Jurkat, Clone E6-1 (cell line): ENCODE measurements at places on chromosomes 3 and 15.
A peak's percentile ranks its signal among the peaks of the same experiment; 100 is the strongest.

DNA sequence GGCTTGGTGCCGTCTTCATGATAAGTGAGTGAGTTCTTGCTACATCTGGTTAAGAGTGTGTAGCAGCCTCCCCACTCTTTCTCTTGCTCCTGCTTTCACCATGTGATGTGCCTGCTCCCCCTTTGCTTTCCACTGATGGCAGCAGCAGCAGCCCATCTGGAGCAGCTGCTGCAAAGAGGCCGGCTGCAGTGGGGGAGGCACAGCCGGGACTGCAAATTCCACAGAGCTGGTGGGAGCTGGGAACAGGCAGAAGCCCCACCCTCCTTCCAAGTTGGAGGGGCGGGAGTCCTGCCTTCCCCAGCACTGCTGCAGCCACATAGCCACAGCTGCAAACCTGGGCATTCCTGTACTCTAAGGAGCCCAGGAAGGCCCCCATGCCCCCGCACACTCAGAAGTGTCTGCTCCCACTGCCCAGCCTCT, 62.8 kb upstream of the IMPG2 start:
- DNase-seq = no peak

DNA sequence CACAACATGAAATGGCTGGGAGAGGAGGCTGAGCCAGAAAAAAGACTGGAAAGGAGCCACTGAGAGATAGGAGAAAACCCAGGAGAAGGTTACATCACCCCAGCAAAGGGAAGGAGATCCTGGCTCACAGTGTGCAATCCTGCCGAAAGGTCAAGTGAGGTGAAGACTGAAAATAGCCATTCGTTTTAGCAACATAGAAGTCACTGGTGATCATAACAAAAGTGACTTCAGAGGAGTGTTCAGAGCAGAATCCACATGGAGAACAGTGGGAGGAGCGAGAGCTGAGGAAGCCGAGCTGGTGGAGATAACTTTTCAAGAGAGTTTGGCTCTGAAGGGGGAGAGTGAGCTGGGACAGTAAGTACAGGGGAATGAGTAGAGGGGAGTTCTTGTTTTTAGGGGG, 5.4 kb upstream of the HEG1 start:
- no peak for DNase-seq

- DNase-seq = no peak
These were observed 198.7 kb upstream of the LYSMD4 start for GRCh38 chr15:99931703-99932603.

DNA sequence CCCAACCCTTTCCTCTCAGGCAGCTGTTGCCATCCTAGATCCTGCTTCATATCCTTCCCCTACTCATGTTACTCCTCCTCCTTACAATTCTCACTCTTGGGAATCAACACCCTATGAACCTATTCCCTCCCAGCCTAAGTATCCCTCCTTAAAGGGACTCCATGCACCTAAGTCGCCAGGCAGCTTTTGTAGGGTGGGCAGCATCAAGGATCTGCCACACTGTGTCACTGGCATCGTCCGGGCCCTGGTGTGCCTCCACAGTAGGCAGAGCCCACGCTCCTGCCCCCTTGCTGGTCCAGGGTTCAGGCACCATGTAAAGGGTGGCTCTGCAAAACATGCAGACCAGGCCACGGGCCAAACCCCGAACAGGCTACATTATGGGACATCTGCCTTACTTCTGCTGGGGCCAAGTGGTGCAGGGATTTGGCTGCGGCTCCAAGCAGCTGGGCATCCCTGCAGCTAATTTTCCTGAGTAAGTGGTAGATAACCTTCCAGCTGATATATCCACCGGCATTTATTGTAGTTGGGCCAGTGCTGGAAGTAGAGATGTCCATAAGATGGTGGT, 53.4 kb downstream of the GSK3B start:
- DNase-seq = no peak

DNA sequence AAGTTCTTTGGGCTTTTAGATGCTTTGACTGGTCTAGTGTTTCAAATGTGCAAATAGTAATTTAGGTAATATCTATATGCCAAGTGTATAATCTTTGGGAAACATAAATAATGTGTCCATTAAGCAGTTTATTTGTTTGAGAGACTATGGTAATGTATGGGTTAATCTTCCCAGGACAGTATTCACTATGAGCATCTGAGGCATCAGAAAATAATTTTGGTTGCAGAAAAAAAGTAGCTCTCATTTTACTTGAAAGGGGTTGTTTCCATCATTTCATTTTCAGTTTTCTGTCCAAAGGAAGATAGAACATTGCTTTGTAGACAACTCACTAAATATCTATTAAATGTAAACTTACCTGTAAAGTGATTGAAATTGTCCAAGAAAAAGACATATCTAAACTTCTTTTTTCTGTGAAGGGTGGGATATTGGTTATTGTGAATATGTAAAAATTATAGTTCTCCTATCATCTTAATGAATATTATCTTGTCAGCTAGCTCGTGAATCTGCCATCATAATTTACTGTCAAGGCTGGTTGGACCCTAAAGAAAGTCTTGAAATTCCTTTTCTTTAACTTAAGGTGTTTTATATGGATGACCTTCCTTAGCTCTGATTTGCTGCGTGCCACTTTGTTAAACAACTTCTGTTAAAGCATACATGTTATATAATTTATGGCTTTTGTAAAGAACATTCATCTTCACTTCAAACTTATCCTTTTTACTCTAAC, 108.8 kb downstream of the EPHA3 start:
- DNase-seq = no peak

DNA sequence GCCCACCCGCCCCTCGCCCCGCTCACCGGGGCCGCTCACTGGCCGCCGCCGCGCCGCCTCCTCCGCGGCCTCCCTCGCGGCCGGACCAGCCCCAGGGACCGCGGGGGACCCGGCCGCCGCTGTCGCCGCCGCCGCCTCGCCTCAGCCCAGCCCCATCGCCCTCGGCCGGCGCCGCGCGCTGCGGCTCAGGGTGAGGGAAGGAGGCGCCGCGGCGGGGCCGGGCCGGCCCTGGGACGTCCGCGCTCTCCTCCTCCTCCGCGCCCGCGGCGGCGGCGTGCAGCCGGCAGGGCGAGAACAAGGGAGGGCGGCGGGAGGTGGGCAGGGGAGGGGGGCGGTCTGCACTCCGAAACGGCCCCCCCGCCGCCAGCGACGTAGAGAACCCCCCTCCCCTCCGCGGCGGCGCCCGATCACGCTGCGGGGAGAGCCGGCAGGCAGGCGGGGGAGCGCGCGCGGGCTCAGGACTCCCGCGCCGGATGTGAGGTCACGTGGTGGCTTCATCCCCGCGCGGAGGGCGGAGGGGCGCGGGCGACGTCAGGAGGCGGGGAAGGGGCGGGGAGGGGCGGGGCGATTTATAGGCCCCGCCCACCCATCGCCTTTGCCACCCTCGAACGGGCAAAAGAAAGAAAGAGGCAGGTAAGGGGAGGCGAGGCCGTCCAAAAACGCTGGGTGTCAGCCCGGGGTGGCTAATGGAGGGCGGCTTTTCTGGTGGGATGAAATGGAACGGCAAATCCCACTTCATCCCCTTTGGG, at the start of gene ATP13A3:
ATP13A3 (minus strand) TSS at position 463 of the 749 bp plus-strand sequence. CDS start 24,812 bp downstream, outside the sequence.
- DNase-seq = peak; percentile 76

DNA sequence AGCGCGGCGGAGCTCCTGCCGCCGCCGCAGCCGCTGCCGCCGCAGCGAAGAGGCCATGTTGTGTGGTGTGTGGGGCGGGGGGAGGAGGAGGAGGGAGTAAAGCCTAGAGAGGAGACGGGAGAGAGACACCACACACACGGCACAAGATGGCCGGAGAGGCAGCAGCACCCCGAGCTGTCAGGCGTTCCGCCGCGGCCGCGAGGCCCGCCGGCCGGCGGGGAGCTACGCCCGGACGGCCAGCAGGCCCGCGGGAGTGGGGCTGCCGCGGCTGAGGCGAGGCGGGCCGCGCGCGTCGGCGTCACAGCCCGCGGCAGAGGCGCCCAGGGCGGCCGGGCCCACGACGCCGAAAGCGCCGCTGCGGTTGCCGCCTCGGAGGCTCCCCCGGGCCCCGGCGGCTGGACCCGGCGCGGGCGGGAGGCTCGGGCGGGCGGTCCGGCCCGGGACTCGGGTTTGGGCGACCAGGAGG, 17.4 kb upstream of the CHD2 start:
- no peak for DNase-seq

DNA sequence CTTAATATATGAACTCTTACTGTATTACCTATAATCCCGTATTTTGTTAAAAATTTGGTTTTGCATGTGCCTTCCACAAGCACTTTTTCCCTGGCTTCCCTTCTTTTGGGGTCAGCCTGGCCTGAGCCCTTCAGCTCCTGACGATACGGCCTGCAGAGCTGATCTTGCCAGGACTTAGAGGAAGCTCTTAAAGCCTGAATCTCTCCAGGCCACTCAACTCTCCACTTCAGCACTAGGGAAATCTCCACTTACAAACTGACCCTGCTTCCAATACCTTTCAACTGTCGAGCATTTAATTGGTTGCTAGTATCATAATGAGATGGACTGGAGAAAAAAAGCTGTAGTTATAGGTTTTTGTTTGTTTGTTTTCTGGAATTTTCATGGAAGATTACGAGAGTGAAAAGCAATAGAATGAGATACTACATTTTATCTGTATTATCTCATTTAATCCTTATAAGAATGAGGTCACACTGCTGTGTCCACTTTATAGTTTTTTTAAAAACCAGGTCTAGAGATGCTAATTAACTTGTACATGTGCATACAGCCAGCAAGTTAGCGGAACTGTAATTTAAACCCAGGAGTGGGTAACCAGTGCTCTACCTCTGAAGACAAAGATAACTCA, 54.8 kb downstream of the ZBTB38 start:
- DNase-seq = no peak

- DNase-seq = no peak
These were observed 248.3 kb downstream of the SLCO3A1 start for GRCh38 chr15:92101708-92102394.

- no peak for DNase-seq
These were observed 36.9 kb upstream of the HERC1 start for GRCh38 chr15:63870487-63871209.

- DNase-seq = no peak
These were observed 37.3 kb upstream of the TNIK start for GRCh38 chr3:171497468-171497867.

- DNase-seq = no peak
These were observed 75.8 kb downstream of the RORA start for GRCh38 chr15:61153291-61153690.

- DNase-seq = no peak
These were observed 453.9 kb downstream of the WDR72 start for GRCh38 chr15:53305554-53305953.

DNA sequence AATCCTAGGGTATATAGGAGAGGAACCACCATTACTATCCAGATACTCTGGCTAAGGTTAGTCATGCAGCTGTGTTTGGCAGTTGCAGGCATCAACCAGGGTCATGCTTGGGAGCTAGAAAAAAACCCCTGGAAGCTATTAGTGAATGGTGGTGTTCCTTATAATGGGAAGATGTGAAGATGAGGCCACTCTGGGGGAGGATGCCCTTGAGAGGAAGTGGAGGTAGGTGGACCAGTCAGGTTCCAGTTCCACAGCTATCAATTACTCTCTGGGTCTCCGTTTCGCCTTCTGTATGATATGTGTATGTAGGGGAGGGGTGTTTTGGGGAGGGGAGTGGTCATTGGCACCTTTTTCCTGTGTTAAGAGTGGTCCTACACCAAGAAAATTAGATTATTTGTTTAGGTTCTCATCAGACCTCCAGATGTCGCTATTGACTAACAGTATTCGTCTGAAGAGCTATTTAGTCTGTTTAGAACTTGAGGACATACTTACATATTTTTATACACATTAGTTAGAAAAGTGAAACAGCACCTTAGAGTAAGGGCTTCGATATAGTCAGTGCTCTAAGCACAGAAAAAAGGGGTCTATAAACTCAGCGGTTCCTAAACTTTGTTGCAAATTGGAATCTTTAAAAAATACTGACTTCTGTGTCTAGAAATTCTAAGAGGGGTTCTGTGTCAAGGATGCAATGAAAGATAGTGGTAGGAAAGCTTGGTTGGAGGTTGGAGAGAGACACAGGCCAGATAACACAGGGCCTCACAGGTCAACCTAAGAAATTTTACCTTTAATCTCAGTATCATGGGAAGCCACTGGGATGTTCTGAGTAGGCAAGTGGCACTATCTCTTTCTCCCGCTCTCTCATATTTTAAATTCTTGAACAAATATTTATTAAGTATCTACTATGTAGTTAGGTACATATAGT, 9.1 kb upstream of the HPS3 start:
- DNase-seq = peak; percentile 57

DNA sequence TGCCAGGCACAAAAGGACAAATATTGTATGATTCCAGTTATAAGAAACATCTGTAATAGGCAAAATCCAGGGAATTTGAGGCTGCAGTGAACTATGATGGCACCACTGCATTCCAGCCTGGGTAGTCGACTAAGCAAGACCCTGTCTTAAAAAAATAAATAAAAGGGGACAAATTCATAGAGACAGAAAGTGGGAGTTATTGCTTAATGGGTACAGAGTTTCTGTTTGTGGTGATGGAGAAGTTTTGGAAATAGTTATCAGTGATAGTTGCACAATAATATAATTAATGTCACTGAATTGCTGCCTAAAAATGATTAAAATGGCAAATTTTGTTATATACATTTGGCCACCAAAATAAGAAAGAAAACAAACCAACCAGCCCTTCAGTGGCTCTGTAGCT, 27.6 kb upstream of the CNBP start:
- DNase-seq = no peak

DNA sequence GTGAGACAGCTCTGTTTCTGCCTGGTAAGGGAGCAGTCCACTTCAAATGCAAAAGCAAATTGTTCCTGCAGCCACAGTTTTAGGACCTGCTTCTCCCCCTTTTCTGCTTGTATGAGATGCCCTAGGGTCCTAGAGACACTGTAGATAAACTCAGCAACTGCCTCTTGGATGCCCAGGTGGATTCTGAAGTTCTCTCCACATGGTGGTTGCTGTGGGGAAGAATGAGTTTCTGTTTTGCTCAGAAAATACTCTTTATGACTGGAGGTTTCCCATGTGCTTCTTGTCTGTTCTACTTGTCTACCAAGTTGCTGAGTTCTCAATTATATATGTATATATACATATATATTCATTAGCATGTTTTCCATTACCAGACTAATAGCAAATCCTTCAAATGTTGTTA, 5.6 kb upstream of the ZNF80 start:
- no peak for DNase-seq

DNA sequence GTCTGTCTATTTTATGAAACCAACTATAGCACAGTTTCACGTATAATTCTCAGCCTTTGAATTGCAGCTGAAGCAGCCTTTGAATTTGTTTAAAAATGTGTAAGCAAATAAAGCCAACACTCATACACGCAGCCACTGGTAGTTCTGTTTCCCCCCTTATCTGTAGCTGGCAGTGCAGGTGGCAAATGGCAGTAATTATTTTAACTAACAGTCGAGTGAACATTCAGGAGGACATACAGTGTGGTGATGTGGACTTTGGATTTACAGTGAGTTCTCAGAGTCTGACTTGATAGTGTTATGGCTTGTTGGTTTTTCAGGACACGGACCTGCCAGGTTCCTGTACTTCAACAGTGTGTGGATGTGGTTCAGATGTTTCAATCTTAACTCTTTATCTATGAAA, 64.0 kb upstream of the SKOR1 start:
- no peak for DNase-seq

DNA sequence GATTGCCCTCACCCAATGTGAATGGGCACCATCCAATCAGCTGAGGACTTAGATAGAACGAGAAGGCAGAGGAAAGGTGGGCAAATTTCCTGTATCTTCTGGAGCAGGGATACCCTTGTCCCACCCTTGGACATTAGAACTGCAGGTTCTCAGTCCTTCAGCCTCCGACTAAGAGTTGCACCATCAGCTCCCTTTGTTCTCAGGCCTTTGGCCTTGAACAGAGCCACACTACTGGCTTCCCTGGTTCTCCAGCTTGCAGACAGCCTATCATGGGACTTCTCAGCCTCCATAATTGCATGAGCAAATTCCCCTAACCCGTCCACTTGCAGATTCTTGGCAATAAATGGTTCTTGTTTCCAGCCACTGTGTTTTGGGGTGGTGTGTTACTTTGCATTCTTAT, 102.4 kb downstream of the LSM3 start:
- DNase-seq = no peak
